ENCODE measurements at places on chromosomes 11 and 22.
A peak's percentile ranks its signal among the peaks of the same experiment; 100 is the strongest.

DNA sequence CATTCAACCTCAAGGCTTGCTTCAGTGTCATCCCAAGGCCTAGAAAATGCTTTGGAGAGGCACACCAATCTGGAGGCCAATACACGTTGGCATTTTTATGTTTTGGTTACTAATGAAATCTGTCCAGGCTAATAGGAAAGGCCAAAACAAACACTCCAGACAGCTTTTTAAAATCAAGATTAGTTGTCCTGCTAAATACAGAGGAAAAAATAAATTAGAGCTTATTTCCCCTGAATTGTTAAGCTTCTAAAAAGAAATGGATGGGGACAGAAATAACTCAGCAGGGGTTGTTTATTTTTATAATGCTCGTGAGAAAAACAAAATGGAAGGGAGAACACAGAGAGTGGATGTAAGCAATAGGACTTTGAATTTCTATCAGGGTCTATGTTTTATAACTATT is 438.5 kb upstream of the LRRC4C start:
- DNase-seq: no peak

DNA sequence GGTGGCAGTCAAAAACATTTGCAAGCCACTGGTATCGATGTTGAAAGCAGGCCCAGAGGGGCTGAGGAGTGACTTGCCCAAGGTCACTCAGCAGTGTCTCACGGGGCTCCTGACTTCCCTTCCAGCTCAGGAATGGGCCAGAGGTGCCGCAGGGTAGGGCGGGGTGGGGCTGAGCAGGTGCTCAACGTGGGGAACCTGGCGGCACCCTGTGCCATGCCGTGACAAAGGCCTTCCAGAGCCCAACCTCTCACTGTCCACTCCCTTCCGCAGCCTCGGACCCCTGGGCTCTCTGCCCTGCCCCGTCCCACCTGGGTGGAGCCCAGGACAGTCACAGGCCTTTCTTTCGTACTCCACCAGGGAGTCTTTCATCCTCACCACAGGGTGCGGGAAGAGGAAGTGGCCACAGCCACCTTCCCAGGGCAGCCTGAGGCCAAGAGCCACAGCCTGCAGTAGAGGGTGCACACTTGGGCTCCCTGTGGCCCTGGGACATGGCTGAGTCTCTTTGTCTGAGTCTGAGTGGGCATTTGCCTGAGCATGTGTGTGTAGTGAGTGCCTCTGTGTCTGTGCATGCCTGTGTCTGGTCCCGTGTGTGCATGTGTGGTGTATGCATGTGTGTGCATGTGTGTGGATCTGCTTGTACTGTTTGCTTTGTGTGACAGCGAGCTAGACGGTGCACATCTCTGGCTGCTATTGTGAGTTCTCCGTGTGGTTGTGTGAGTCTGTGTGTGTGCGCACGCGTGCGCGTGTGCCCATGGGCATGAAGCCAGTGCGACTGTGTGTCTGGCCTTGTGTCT is 6.0 kb upstream of the LIF start:
- no peak for DNase-seq

DNA sequence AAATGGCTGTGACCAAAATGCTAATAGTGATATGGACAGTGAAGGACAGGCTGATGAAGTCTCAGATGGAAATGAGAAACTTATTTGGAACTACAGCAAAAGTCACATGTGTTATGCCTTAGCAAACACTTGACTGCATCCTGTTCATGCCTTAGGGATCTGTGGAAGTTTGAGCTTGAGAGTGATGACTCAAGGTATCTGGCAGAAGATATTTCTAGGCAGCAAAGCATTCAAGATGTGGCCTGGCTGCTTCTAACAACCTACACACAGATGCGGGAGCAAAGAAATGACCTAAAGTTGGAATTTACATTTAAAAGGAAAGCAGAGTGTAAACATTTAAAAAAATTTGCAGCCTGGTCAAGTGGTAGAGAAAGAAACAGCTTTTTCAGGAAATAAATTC is 28.1 kb upstream of the CD81 start:
- no peak for DNase-seq

GRCh38 chr11:90847268-90847886 is 624.5 kb upstream of the CHORDC1 start:
- no peak for DNase-seq

GRCh38 chr11:69635195-69635594 is 5.8 kb upstream of the CCND1 start:
- DNase-seq: no peak

DNA sequence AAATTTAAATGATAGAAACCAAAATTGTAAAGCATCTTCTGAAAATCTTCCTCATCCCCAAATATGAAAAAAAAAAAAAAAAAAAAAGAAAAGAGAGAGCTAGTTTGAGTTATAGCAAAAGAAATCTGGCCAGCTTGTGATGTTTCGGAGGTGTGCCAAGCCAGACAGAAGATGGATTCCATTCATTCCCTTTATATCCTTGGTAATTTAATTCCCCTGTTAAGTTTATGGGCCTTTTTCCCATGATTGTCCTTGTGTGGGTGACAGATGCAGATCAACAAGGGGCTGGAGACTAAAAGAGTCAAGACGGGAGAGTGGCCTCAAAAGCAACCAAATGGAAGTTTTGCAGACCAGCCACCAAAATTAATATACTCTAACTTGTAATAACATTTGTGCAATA is 47.6 kb upstream of the PARVA start:
- no peak for DNase-seq

DNA sequence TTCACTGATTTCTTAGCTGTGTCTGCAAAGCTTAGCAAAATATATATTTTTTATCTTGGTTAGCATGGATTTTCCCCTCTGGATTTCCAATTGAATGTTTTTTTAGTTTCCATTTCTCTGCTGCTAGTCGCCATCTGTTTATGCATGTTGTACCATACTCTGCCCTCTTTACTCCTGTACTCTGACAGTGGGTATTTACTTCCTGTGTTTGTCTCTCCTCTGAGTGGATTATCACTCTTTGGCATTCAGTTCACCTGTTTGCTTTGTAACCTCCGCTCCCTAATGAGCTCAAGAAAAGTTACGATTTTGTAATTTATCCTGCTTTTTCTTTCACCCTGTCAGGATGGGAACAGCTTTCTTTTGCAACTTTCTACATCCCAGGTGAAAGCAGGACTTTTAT is 59.1 kb downstream of the PDHX start:
- no peak for DNase-seq

- DNase-seq: no peak
Measured at GRCh38 chr22:25690798-25691197, 51.2 kb upstream of the MYO18B start.

DNA sequence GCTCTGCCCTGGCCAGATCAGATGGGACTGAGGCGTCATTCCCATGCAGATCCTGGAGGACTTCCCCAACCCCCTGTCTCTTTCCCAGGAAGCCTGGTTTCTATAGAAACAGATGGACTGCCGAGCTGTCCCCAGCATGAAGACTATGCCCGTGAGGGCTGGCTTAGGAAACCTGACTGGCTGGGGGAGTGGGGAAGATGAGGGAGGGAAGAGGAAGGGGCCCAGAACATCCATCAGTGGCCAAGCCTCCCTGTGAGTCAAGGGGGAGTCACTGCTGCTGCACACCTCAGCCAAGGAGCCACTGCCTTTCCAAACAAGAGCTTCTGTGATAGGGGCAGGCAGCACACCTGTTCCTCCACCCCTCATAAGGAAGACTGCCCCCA is 5.8 kb downstream of the TP53I11 start:
- DNase-seq: no peak

GRCh38 chr11:131474947-131475346 is 104.5 kb downstream of the NTM start:
- no peak for DNase-seq

DNA sequence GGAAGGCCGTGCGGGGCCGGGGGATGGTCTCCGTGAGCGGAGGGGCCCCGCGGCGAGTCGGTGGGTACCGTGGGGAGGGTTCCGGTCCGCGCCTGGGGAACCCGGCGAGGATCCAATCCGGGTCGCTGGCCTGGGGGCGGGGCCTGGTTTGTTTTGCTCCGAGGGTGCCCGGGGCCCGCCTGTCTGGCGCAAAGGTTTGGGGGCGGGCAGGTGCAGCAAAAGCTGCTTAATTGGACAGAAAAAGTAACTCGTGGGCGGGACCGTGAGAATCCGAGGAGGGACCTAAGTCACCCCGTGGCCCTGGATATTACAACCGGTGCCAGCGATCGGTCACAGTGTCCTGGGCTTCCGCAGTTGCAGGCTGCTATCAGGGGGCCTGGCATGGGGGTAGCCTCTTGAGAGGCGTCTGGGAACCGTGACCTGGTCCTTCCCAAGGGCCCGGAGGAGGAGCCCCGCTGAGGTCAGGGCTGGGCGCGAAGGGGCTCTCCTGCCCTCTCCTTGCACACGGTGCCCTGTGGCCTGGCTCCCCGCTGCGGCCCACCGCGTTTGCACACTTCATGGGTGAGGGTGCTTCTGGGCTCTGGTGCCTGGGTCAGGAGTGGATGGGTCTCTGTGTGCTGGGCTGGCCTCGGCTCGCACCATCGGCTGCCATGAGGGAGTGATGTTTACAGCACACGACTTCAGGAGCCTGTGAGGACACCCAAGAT is 1.4 kb downstream of the PNPLA2 start:
- DNase-seq: peak; percentile 86

DNA sequence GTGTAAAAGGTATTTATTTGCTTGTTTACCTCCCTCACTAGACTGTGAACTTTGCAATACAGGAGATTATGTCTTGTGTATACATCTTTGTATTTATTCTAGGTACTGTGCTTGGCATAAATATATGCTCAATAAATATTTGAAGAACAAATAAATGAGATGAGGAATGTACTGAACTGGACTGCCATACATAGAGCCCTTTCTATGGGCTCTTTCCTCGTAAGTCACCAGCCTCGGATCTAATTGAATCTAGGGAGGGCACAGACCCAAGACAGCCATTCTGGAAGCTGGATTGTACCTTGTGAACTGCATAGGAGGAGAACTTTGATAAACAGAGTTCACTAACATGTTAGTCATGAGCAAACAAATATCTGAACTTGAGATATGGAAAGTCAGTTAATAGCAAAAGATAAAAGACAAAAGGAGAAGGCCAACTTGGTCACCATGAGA is 503.9 kb downstream of the INSC start:
- no peak for DNase-seq

DNA sequence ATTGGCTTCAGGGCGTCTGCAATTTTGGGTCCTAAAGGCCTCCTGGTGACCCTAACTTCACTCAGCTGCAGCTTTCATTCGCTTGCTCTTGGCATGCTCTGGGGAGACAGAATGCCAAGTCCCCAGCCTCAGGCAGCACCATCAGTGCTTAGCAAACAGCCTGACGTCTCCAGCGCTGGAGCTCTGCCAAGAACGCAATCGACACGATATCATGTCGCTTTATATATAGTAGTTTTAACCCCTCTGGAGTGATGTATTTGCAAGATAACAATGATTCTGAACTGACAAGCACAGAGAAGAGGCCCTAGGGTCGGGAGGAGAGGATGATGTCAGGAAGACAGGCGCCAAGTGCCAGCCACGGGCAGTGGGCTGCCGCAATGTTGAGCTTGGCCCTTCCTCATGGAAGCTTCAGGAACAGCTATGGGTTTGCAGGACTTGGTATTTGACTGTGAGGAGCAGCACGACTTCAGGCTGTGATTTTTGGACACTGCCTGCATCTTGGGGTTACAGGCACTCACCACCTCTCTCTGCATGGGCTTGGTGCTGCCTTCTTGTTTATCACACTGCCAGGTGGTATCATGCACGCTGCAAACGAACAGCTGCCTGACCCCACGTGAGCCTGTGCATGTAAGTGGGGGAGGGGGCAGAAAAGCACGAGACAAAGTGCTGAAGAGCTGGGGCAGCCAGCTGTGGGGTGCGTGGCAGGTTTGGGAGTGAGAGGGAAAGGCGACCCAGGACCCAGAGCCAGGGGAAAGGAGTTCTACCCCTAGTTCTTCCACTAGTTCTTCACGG is 26.1 kb downstream of the B3GAT1 start:
- DNase-seq: no peak

- no peak for DNase-seq
Measured at GRCh38 chr11:76768088-76768908, 14.9 kb upstream of the TSKU start.

DNA sequence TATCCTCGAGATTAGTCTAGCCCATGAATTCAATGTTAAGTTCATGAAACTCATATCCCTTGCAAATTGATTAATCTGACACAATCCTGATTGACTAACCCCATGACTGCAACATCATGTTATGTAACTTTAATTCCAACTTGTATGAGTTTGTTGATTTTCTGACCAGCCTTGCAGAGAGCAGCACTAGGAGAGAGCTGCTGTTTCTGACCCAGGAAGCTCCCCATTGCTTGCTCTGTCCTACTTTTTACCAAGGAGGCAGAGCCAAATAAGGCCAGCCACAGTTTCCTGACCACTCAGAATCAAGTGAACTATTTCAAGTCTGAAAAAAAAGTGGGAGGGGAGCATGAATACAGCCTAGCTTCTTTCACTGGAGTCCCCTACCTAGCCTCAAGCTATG is 13.2 kb downstream of the MPZL3 start:
- DNase-seq: no peak

DNA sequence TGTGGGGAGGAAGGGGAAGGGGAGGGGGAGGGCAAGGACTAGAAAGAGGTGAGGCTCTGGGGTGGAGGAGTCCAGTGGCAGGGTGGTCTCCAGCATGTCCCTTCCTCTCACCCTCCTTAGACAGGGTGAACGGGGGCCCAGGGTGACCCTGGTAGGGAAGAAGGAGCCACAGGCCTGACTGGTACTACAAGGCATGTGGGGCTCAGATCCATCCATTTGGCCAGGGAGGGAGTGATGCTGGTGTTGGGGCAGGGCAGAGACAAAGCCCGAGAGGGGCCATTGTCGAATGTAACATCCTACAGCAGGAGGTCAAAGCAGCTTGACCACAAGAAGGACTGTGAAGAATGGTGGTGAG is 69.0 kb upstream of the SHISAL1 start:
- no peak for DNase-seq

GRCh38 chr11:64868904-64869570 is 9.4 kb downstream of the EHD1 start:
- no peak for DNase-seq

- DNase-seq: no peak
Measured at GRCh38 chr11:121330614-121331435, 38.3 kb downstream of the SC5D start.

Measured in stimulated activated CD4-positive, alpha-beta T cell treated with anti-CD3 and anti-CD28 coated beads, Interleukin-15, amount 100 ng/mL, for 1 hour (primary cell).